NCI-H748 treated with DMSO at 0.1 percent for 48 hours (cell line): ENCODE measurements at places on chromosomes 7 and 10.

DNA sequence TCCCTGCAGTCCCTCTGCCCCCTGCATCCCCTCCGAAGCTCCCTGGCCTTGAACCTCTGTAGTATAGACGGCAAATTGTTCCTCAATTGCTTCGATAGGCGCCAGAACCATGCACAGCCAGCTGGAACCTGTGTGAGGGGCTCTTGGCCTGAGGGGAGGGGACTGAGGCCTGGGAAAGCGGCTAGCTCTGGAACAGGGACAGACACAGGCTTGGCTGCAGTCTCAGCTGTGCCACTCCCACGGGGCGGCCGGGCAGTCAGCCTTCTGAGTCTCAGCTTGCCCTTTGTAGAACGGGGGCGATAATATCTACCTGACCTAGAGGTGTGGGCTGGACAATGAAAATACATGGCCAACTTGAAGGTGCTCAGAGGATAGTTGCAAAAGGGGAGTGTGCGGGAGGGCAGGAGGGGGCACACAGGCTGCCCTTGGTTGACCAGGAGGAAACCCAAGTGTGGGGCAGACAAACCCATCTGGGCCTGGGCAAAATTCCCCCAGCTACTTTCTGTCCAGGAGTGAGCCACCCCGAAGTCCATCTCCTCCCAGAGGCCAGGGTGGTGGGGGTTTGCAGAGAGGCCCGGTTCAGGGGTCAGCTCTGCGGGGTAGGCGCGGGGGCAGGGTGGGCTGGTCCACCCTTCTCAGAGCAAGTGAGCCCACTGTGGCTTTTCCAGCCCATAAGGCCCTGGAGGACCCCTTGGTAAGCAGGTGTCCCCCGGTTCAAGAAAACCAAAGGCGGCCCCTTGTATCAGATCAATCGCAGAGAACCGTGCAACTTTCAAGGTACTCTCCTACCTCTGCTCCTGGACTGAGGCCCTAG, 4.6 kb downstream of the CRYGN start:
- DNase-seq = no peak

GRCh38 chr10:63125459-63125858, 7.7 kb upstream of the NRBF2 start:
- DNase-seq = no peak

DNA sequence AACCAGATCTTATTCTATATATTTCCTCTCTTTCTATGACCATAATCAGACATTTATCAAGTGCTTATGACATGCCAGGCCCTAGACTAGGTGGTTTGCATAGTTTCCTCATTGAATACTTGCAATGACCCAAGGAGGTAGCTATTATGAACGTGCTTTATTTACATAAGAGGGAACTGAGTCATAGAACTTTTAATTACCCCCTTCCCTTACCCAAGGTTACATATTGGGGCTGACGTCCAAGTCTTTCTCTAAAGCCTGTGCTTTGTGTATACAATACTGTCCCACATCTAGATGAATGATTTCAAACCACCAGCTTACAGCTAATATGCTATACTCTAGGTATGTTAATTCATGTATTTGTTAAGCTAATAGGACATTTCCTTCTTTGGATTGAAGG, 91.9 kb upstream of the NPY start:
- DNase-seq = no peak

DNA sequence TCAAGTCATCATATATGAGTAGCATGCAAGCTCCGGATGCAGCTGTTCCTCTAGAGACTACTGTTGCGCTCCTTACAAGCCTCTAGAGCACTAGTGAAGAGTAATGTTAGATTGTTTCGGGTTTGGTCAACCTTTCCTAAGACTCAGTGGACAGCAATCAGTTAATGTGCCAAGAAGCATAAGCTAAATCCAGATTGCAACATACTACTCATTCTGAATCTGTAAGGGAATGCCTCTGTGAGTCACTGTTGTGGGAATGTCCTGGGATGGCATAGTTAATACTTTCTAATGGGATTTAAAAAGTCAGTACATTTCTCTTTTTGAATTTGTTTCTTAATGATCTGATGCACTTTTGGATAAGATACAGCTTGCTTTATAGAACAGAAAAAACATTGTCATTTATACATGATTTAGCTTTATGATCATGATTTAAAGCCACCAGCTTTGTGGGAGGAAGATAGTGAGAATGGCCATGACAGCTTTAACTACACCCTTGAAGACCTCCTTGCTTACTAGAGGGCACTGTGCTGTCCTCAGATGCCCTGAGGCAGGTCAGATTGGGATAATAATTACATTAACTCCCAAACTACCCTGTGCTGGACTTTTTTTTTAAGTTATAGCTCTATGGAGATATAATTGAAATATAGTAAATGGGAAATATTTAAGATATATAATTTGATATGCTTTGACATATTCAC, 138.4 kb downstream of the SDK1 start:
- DNase-seq = no peak

GRCh38 chr10:14491811-14492210, 161.1 kb upstream of the FRMD4A start:
- no peak for DNase-seq

- no peak for DNase-seq
These were observed 25.4 kb downstream of the PDGFA start for GRCh38 chr7:494259-494687.

DNA sequence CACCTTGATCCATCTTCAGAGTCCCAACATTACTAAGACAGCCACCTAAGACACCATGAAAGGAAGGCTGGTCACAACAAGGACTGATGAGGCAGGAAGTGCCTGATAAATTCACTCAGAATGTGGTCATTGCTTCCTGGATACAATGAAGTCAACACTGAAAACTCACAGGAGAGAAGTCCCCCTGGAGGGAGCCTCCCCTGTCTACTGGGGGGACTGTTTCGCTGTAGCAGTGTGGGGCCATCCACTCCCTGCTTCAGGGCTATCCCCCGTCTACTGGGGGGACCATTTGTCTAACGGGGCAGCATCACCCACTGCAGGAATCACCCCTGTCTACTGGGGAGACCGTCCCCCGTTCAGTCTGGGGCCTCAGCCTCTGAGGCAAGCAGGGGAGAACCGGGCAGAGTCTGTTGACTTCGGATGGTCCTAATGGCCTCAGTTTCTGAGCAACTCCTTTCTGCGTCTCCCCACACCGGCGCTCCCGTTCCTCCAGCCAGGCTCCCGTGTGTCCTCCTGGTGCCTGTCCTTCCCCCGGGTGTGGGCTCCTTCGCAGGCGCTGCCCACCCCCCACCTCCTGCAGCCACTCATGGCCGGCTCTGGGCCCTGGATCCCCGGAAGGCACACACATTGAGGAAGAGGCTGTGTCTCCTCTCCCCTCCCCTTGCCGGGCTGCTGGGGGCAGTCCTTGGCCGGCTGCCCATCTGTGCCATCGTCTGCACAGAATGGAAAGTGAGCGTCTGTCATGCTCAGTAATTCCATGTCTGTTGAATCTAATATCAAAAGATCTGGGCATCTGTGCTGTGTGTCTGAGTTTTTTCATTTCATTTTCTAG, 59.9 kb upstream of the DNAJB6 start:
- no peak for DNase-seq

- no peak for DNase-seq
These were observed 20.7 kb downstream of the ABI1 start for GRCh38 chr10:26839966-26840627.
